ENCODE measurements at places on chromosomes 16 and 17. TPM values are rescaled to one million over a fixed set of nuclear protein-coding genes. Genes with fewer than 3 reads are reported as not detected.

DNA sequence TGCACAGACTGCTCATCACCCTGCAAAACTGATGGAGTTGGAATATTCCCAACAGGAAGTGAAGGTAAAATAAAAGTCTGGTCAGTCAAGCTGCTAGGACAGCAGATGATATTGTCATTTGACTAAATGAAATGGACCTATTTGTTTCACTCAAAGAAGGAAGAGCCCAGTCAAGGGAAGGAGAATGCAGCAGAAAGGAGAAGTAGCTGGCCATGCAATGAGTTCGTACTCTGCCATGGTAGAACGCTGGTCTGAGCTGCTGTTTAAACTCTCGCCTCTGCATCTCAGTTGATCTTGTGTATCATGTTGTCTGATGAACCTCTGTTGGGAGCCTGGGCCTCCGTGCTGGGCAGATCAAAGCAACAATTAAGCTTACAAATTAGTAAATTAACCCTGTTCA is 15.6 kb upstream of the YPEL2 start:
- no peak for DNase-seq

DNA sequence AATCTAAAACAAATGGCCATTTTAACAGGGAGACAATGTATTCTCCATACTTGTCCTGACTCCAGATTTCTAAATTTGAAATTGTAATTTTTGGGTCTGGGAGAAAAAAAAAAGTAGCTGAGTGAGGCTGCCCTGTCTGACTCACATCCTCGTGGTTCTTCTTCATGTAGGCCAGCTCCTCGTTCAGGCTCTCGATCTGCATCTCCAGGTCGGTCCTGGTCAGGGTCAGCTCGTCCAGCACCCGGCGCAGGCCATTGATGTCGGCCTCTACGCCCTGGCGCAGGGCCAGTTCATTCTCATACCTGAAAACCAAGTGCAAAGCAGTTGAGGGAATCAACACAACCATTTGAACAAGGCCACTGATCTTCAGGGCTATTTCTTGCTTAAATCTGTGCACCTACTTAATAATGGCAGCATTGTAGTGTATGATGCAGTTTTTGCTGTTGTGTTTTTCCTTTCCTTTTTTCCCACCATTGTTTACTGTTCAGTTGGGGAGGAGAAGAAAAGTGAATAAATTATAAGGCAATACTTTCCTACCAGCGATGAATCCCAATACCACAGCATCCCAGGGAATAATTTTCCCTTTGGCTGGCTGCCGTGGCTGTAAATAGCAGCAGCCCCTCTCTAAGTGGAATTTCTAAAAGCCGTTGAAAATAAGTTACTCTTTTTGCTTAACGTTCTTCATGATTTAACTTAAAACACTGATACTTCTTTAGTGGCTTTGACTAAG is 2.2 kb downstream of the KRT12 start:
- DNase-seq: no peak

GRCh38 chr17:39335704-39336223 is 65.7 kb downstream of the FBXL20 start:
- peak; percentile 4 for DNase-seq

The KRTAP4-5 gene
- polyA plus RNA-seq: not detected

DNA sequence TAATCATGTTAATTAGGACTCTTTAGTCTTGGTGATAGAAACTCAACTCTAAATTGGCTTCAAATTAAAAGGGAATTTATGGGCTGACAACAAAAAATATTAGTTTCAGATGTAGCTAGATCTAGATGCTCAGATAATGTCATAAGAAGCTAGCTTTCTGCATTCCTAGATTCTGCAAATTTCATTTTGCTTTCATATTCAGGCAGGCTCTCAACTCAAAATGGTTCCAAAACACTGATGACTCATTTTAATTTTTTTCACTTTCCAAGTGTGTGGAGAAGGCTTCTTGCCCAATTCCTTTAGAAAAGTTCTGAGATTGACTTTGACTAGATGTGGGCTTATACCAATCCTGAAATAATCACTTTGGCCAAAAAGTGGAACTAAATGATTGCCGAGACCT is 236.7 kb upstream of the GOT2 start:
- DNase-seq: no peak

The MSRB1 gene
- polyA plus RNA-seq: 15.5 TPM

DNA sequence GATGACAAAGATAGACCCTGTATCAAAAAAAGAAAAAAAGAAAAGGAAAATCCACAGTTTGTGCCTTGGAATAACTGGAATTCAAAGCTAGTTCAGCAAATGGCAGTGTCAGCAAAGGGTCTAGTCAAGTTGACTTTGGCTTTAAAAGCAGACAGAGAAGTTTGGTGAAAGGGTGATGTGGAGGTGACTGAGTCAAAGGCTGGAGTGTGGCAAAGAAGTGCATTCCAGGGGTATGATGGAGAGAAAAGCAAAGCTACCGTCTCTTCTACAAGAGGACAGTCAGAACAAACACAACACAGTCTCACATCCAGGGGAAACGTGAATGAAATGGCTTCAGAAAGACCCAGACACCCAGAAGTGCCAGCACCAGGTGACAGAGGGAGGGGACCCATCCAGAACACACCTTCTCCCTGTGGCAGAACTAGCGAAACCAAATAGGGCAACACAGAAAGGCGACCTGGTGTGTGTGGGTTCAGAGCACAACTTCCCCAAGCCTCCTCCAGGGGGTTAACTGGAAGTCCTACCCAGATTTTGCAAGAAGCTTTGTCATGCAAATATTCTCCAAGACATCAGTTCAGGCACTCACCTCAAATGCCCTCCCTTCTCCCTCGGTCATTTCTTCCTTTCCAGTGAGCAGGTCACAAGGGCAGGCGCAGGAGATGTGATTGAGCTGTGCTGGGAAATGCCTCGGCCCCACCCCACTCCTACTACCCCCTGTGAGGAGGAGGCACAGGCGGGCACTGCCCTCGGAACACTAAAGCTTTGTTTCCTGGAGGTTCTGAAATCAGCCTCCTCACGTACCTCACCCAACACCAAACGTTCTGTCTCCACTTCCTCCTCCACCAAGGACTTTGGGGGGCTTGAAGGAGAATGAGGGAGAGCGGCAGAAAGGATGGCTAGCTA is 481.9 kb downstream of the SOX9 start:
- no peak for DNase-seq

All from left lung (tissue), 14 donors.